ENCODE measurements at places on chromosomes 3 and 15.
A peak's percentile ranks its signal among the peaks of the same experiment; 100 is the strongest.

- DNase-seq, result no peak
These were observed 197.8 kb downstream of the EBLN2 start for GRCh38 chr3:73259291-73259690.

- DNase-seq, result no peak
These were observed 141.7 kb downstream of the RPLP1 start for GRCh38 chr15:69593981-69594966.

- no peak for DNase-seq
These were observed 339.2 kb upstream of the ONECUT1 start for GRCh38 chr15:53129121-53129904.

GRCh38 chr15:90904746-90905145, 1.6 kb downstream of the MAN2A2 start:
- no peak for DNase-seq

DNA sequence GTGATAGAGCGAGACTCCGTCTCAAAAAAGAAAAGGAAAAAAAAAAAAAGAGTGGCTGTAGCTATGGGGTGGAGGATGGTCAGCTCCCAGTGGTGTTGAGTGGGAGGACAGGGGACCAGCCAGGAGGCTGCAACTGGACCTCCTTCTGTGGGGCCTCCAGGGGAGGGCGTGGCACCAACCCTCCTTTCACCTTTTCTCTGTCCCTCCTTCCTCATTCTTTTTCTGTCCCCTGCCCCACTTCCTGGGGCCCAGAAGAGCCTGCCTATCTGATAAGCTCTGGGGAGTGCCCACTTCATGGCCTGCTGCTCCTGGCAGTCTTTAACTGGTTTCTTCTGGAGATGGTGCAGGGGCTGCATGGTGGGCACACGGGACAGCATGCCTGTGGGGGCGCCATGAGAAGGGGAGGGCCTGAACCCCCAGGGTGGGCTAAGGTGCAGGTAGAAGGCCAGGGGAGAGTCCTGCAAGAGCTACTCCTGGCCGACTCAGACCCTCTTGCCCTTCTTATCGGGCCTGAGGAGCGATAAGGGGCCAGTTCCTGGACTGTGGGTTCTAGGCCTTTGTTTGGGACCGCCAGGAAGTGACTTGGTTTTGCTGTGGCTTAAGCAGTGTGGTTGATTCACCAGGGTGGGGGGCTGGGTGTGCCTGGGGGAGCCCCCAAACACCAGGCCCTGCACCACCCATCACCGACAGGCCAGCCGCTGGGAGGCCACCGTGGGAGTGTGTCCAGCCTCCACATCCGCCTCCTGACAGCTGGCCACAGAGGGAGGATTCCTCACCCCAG, 49.4 kb upstream of the FLNB start:
- DNase-seq, result peak; percentile 58

DNA sequence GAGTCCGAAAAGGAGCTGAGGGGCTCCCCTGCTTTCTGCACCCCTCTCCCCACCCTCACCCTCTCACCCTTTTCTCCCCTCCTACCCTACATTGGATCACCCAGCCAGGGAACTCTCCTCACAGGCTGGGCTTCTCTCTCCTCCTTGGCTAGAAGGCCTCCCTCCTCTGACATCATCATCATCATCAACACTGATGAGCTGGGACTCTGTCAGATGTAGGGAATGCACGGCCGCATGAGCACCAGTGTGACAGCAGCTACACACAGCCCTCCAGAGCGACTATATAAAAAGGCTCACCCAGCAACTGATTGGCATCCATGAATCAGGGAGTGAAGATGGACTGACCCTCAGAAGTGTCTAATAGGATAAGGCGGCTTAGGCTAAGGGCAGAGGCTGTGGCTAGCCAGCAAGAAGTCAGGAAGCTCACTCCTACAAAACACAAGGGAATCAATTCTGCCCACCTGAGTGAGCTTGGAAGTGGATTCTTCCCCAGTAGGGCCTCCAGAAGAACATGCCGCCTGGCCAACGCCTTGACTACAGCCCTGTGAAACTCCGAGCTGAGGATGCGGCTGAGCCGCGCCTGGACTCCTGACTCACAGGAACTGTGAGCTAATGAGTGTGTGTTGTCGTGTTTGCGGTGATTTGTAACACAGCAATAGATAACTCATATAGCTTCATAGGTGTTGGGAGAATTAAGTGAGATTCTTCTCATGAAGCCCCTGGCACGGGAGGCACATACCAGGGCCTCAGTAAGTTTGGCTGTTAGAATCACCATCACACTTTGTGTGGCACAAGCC, 147.6 kb downstream of the FAM43A start:
- DNase-seq, result no peak

DNA sequence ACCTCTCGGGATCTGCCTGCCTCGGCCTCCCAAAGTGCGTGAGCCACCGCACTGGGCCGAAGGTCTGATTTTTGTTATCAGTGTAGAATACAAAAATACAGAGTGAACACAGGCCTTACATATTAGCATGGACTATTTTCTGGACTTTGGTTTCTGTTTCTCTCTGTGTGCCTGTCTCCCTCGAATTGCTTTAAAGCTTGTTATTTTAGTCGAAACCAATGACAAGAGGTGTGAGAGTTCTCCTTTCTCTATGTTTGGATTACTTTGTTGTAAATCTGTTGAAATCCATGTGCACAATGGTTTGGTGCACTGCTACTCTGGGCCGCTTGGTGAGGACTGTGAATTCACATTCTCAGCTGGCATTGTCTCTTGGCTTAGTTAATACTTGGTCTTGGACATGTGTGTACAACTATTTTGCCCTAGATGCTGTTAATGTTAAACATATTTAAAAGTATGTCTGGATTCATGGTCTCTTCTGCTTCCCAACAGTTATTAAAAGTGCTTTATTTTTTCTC, 23.9 kb downstream of the MED12L start:
- no peak for DNase-seq

GRCh38 chr15:75811626-75812025, 31.6 kb upstream of the UBE2Q2 start:
- DNase-seq, result no peak

GRCh38 chr3:14721126-14721864, 46.4 kb downstream of the C3orf20 start:
- DNase-seq, result no peak

DNA sequence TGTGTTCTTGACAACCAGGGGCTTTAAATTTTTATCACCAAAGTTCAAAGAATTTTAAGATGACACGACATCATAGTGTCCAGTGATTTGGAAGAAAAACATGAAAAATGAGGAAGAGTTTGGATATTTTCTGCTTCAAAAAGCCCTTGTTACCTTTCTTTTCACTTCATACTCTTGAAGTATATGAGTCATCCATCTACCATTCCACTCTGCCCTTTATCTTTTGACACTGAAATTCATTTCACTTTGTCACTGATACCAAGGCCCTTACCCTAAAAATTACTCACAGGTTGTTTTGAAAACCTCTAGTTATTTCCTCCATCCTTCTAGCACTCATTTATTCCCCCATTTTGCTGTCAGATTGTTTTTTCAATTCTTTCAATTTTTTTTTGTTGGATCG, 42.7 kb downstream of the OR5H15 start:
- DNase-seq, result no peak

DNA sequence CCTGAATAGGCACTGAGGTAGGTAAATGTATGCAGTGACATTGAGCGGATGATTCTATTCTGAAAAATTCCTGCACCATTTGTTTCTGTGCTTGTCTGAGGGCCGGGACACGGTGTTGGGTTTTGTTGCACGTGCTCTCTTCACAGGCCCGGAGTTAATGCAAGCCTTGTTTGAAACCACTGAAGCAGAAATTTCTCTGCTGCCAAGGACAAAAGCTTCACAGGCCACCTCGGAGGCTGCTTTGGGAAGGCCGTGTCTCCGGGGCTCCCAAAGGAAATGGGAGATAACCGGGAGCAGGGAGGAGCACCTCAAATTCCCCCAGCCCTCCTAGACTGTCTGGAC, 179.4 kb downstream of the OPA1 start:
- DNase-seq, result no peak

Measured in LHCN-M2 (cell line).